ENCODE measurements at places on chromosomes 2 and 18.

- DNase-seq = peak; percentile 87
Measured at GRCh38 chr2:47771211-47771610, 11.7 kb upstream of the MSH6 start.

DNA sequence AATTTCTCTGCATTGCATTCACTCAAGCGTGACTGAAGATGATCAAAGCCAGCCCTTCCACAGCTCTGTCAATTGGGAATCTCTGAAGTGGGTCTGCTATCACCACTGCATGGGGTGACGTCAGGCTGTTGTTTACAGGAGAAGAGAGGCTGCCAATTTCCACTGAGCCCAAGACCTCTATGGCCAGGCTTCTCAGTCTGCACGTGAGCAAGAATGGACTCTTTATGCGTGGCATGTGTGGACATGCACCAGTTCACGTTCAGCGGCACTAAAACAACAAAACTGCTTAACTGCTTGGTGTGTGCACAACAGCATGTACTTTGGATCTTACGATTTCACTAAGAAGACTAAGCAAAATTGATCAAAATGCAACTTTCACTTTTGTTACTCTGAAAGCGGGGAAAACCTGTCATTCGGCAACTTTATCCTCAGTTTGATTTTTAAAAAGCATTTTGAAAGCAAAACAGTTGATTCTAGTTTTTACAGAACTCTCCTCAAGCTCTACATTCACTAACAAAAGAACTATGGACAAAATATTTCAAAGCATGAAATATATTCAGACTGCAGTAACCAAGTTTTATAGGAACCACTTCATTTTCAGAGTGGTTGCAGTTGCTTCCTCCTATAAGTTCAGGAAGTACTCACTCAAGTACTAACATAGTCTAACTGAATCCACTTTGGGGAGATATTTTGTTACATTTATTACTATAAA lies 77.0 kb upstream of the SERTAD2 start:
- DNase-seq = no peak

GRCh38 chr2:172119089-172119488 lies 16.4 kb upstream of the DLX2 start:
- no peak for DNase-seq

DNA sequence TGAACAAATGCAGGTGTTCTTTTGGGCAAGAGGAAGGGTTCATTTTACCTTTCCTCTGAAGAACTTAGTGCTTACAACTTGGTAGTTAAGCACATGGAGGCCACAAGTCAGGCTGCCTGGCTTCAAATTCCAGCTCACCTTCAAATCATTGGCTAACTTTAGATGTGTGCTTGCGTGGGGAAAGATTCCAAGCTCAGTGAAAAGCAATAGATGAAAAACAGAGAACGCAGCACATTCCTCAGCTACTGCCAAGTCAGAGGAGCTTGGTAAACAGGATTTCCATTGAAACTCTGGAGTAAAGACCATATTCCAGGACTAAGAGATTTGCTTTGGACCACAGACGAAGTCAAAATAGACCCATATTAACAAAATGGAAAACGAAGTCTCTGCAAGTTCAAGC lies 96.3 kb upstream of the ASB18 start:
- DNase-seq = no peak

DNA sequence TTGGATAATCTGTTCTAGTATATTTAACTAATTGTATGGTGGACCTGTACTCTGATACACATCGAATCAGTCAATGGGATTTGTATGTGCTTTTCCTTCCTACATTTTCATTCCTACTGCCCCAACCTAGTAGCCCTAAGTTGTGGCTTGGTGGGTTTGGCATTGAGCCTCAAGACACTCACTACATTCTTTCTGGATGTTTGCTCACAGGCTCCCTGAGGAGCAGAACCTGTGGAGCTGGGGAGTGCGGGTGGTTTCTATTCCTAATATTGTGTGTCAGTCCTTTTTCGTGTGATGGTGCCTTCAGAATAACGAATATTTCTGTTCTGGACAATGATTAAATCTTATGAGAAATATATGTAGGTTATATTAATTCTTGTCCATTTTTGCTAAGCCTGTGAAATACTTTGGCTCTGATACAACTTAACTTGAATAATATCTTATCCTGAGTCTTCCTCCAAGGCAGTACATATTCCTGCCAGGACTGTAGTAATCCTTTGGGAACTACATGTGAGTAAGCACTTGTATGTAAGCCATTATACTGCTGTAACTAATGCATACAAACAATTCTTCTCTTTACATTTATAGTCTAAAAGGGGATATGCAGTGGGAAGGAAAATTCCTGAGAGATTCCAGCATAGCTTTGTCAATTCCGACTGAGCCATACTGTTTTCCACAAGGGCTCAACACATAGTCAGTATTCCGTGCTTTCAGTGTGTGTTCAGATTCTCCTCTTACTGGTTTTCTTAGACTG lies 150.6 kb downstream of the AGPS start:
- peak; percentile 24 for DNase-seq

GRCh38 chr2:175062787-175063585 lies 57.8 kb upstream of the CHN1 start:
- no peak for DNase-seq

- DNase-seq = no peak
Measured at GRCh38 chr2:119218478-119219064, 5.1 kb upstream of the STEAP3 start.

GRCh38 chr2:25620077-25620476 lies 53.3 kb downstream of the DTNB start:
- DNase-seq = no peak

- DNase-seq = no peak
Measured at GRCh38 chr2:12721566-12722446, 5.1 kb downstream of the TRIB2 start.

GRCh38 chr2:85834466-85834865 lies 54.3 kb downstream of the ST3GAL5 start:
- no peak for DNase-seq

- peak; percentile 19 for DNase-seq
Measured at GRCh38 chr2:223563462-223563861, 38.7 kb downstream of the SCG2 start.

GRCh38 chr2:54419388-54419787 lies 36.7 kb upstream of the SPTBN1 start:
- DNase-seq = no peak

- DNase-seq = no peak
Measured at GRCh38 chr2:31903109-31903780, 107.6 kb downstream of the MEMO1 start.

DNA sequence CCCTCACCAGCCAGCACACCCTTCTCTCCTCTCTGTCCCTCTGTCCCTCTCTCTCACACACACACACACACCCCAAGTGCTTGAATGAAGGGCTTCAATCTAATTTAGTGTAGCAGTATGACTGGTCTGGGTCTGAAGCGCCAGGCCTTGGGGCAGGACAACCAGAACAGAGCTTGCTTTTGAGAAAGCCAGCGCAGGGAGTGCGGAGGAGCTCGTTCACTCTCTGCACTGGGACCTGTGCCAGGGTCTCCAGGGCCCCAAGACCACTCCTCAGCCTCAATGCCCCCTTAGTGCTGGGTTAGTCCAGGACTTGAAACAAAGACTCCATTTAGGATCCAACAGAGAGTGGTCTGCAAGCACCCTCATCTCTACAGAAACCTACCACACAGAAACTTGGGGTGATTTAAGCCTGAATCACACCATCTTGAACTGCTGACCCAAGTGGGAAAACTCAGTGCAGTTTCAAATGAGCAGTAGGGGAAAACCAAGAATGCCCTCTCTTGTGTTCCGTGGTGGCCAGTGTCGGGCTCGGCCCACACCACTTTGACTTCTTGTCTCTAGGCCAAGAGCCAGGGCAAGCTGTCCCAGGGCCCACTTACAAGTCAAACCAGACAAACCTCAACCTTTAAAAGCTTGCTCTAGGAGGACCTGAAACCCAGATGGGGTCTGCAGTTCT lies 66.6 kb upstream of the WIPF1 start:
- no peak for DNase-seq

DNA sequence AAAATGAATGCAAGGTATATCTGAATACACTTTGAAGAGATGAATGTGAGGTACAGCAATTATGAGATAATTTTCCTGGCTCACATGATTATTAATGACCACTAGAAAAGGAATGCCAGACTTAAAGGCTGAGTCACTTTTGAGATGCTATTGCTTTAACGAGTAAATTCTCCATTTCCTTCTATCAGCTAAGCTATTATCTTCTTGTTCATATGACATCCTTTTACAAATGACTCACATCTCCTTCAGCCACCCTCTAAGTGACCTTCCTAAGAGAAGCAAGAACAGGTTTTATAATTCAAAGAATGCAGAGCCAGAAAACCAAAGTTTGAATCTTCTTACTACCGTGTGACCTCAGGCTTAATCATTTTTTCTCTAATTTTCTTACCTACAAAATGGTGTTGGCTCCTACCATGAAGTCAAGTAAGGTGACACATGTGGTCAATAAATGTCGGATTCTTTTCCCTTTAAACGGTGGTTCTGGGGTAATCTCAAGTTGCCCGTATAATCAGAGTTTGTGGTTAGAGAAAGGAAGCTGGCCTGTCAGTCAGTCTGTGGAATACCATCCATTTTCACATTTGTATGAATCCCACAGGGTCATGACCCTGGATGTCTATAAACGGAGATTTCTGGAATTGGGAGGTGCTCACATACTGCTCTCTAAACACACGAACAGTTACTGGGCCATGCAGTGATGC lies 184.0 kb upstream of the PID1 start:
- DNase-seq = peak; percentile 56

DNA sequence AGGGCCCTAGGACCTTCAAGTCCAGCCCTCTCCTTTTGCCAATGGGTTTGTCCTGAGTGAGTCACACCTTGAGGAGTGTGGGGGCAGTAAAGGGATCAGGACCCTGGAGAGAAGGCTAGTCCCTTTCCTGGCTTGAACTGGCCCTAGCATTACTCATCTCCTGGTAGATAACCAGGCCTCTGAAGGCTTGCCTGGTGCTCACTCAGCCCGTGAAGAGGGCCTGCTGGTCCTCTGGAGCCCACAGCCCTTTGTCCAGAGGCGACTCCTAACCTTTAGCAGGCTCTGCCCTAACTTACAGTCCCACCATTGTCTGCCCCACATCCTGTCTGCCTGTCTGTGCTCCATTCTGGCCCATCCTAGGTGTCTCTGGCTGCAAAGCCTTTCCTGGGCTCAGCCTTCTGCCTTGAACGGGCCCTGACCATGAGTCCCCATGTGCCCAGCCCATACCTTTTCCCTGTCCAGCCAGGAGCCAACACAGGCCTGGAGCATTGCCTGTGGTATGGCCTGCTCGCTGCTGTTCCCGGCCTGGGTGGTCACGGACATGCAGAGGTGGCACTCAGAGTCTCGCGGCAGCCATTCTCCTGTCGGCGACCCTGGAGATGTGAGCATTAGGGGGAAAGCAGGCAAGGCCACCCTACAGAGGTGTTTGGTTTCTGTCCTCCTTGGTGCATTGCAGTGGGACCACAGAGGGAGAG lies 5.0 kb downstream of the SFTPB start:
- DNase-seq = peak; percentile 93

GRCh38 chr2:52955079-52955478 lies 812.5 kb upstream of the CHAC2 start:
- DNase-seq = no peak

GRCh38 chr18:688323-688722 lies 24.1 kb downstream of the ENOSF1 start:
- DNase-seq = no peak

- DNase-seq = no peak
Measured at GRCh38 chr2:30310955-30311354, 79.6 kb downstream of the LBH start.

- DNase-seq = no peak
Measured at GRCh38 chr18:11586896-11587295, 22.5 kb upstream of the SLC35G4 start.

GRCh38 chr2:212940816-212941215 lies 210.6 kb downstream of the IKZF2 start:
- no peak for DNase-seq

DNA sequence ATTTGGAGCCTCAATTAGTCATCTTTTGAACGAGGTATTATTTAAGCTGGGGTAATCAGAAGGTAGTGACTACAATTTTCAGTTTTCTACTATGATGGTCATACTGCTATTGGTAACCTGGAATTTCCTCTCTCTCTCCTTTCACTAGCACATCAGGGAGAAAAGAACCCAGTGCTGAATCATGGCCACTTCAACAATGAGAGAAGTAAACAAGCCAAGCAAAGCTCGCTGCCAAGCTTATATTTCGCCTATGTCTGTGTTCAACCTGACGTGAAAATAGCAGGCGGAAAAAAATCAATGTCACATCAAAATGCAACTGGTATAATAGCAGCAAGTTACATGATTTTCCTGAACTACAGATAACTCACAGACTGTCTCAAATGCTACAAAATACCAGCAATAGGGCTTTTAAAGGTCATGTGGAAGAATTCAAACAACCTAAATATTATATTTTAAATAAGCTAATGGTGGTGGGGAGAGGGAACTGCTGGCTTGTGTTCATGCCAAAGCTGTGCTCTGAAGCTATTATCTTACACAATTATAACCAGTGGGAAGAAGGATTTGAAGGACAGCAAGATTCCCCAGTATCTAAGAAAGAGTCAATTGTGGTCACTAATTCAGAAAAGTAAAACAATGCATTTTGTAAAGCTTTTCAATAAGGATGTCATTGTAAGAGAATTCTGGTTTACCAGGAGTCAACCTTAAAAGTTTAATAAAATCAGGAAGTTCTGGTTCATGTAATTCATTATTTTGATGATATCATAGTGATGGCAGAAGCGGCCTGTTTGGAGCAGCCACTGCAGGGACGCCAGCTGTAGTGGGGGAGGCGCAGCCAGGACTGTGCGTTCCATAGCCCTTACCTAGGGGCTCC lies 38.0 kb downstream of the RNF152 start:
- no peak for DNase-seq

- DNase-seq = no peak
Measured at GRCh38 chr2:22124003-22124402, 1000.2 kb downstream of the TDRD15 start.

GRCh38 chr2:240902615-240903041 lies 3.5 kb upstream of the CROCC2 start:
- DNase-seq = no peak

- DNase-seq = no peak
Measured at GRCh38 chr2:157920736-157921135, 44.6 kb upstream of the ACVR1 start.

DNA sequence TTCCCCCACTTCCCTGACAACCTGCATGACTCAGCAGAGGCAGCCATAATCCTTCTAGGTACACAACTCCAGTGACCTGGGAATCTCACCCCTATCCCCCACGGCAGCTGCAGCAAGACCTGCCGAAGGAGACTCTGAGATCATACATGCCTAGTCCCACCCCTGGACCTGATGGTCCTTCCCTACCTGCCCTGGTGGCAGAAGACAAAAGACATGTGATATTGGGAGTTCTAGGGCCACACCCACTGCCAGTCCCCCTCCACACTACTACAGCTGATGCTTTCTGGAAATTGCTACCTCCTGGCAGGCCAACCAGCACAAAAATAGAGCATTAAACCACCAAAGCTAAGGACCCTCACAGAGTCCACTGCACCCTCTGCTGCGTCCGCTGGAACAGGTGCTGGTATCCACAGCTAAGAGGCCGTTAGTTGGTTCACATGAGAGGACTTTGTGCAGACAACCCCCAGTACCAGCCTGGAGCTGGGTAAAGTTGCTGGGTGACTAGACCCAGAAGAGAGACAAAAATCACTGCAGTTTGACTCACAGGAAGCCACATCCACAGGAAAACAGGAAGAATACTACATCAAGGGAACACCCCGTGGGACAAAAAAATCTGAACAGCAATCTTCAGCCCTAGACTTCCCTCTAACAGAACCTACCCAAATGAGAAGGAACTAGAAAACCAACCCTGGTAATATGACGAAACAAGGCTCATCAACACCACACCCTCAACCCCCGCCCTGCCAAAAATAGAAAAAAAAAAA lies 12.5 kb downstream of the MARCO start:
- no peak for DNase-seq

GRCh38 chr2:38239452-38239851 lies 137.6 kb downstream of the ATL2 start:
- DNase-seq = no peak
